ENCODE measurements at places on chromosomes 7 and 10.

DNA sequence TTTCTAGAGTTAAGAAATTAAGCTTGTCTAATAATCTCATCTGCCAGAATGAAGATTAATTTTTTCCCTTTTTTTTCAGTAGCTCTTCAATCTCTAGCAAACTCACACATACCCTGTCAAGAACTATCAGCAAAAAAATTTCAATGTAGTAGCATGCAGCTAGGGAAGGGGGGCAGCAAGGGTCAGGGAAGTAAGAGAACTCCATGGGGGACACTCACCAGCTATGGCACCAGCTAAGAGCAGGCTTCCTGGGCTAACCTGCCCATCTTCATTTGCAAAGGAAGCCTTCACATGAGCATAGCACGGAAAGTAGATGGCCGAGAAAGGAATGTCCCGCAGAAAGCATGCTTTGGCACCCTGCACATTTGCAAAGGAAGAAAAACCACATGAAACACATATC, 190.4 kb downstream of the SLC25A13 start:
- no peak for DNase-seq

DNA sequence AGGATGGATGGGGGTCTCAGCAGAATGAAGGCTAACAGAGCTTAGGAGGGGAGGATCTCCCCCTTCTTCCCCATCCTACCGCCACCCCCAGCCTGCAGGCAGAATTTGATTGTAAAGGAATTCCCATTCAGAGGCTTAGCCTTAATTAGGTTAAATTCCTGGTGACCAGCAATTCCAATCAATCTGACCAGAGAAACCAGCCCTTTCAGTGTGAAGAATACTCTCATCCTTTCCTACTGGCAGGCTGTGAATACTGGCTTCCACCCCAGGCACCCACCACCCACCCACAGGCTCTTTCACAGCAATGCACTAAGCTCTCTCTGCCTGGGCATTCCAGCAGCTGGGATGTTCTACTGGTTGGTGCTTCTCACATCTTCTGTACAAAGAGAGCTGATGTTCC, 137.9 kb upstream of the LYZL1 start:
- DNase-seq = no peak

GRCh38 chr7:116588225-116588624, 63.4 kb downstream of the CAV1 start:
- no peak for DNase-seq

GRCh38 chr10:97596101-97597082, 6.9 kb downstream of the C10orf62 start:
- no peak for DNase-seq

GRCh38 chr7:1285556-1286301, 53.1 kb downstream of the UNCX start:
- no peak for DNase-seq

GRCh38 chr7:131967216-131967730, 410.8 kb upstream of the PODXL start:
- no peak for DNase-seq
